ENCODE measurements at places on chromosomes 4 and X. TPM values are rescaled to one million over a fixed set of nuclear protein-coding genes. Genes with fewer than 3 reads are reported as not detected.

UGT2B17 gene
- total RNA-seq, result not detected

SNX12 gene
- 31.2 TPM for total RNA-seq

PABPC1L2B gene
- not detected for total RNA-seq

FREM3 gene
- total RNA-seq, result 0.10 TPM

MOSPD2 gene
- total RNA-seq, result 20.6 TPM

MAP3K15 gene
- total RNA-seq, result 0.49 TPM

DNA sequence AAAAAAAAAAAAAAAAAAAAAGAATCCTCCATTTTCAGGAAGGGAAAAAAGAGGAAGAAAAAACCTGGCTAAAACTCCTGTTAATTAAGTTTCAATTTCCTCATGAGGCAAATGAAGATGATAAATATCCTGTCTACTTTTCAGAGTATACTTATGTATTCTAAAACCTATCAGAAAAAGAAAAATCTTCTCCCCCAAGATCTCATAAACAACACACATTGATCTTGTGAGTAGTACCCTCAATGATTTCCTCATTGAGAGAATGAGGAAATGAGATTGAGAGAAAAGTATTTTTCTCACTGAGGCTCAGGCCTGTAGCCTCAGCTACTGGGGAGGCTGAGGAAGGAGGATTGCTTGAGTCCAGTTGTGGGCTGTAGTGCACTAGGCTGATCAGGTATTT is 146.7 kb downstream of the TET2 start:
- no peak for DNase-seq

- peak; percentile 85 for DNase-seq
Observed at GRCh38 chr4:85672116-85672515, 197.2 kb downstream of the ARHGAP24 start.

DNA sequence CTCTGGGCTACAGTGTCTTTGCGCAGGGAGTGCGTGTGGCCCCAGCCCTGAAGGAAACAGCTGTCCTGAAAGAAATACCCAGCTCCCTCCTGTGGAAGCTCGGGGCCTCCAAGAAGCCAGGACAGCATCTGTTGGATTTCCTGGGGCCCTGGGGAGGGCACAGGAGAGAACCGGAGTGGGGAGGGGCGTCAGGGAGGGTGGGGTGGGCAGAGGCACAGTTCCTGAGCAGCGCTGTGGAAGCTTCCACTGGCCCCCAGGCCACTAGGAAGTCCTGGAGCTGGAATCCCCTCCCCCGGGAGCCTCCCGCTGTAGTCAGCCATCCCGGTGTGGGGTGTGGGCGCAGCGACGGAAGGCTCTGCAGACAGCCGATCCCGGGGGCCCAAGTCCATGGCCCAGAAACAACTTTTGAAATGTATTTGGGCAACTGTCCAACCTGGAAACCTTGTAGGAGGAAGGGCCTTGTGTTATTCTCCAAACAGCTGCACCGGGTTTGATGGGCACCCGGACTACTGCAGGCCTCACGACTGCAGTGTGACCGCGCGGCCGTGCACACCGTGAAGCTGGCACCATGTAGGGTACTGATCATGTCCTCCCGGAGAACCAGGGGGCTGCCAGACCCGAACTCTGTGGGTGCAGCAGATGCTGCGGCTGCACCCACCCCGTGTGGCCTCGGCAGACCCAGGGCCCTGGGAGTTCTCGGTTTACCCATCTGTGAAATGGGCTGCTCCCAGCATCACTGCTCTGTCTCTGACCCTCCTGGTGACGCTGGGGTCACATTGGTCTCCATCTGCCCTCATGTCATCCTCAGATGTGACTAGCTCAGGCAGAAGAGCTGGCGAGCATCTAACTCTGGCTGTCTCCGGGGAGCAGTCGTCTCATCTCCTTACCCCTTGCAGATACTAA is 68.5 kb upstream of the HMX1 start:
- DNase-seq, result no peak

- no peak for DNase-seq
Observed at GRCh38 chrX:9885150-9885549, 82.0 kb upstream of the CLDN34 start.

GRCh38 chrX:68848189-68848940 is 19.5 kb downstream of the EFNB1 start:
- no peak for DNase-seq

GRCh38 chrX:44735498-44735897 is 108.3 kb upstream of the DUSP21 start:
- no peak for DNase-seq

DNA sequence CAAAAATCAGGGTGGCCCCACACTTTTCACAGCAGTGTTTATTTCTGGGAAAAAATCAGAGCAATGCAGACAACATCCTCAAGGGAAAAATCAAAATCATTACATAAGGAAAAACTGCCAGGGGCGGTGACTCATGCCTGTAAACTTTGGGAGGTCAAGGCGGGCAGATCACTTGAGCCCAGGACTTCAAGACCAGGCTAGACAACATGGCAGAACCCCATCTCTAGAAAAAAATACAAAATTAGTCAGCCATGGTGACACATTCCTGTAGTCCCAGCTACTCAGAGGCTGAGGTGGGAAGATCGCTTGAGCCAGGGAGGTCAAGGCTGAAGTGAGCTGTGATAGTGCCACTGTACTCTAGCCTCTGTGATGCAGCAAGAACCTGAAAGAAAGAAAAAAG is 102.8 kb downstream of the NAF1 start:
- DNase-seq, result no peak

GRCh38 chr4:190016369-190017289 is 10.4 kb downstream of the FRG2 start:
- no peak for DNase-seq

GRCh38 chrX:34999702-35000101 is 57.1 kb downstream of the FAM47B start:
- DNase-seq, result no peak

DNA sequence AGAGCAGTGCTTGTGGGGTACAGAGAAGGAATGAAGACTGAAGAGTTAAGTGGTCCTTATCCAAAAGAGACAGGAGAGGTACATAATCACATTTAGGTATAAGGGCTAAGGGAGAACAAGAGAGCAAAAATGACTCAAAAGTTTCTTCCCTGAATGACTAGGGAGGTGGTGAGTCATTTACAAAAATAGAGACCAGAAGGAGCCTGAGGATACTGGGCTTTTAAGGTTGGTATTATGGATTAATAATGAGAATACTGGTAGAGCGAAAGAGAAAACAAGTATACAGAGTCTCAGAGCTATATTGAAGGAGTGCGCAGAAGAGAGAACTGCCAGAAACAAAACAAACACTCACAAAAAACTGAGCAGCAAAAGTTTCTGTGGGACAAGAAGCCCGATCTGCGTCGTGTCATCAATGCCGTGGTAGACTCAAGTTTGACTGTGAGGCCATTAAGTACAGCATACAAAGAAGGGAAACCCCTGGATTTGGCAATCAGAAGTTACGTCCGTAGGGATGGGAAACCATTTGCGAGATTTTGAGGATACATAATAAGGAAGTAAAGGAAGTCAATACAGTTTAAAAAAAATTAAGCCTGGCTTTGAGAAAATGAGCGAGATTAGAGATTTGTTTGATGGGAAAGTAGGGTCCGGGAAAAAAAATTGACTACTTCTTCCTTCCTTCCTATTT is 129.1 kb upstream of the STIM2 start:
- DNase-seq, result no peak

GRCh38 chr4:788636-789297 is 37.2 kb downstream of the CPLX1 start:
- no peak for DNase-seq

Measured in skin of body (tissue), 3 donors.